ENCODE measurements at places on chromosomes 7 and 10.

DNA sequence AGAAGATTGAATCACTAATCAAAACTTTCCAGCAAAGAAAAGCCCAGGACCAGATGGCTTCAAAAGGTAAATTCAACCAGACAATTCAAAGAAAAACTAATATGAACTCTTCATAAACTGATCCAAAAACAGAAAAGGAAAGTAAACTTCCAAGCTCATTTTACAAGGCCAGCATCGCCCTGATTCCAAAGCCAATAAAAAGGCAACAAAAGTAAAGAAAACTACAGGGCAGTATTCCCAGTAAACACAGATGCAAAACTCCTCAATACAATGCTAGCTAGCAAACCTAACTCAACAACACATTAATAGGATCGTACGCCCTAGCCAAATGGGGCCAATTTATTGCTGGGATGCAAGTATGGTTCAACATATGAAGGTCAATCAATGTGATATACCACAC lies 53.1 kb downstream of the RNF32 start:
- no peak for DNase-seq

DNA sequence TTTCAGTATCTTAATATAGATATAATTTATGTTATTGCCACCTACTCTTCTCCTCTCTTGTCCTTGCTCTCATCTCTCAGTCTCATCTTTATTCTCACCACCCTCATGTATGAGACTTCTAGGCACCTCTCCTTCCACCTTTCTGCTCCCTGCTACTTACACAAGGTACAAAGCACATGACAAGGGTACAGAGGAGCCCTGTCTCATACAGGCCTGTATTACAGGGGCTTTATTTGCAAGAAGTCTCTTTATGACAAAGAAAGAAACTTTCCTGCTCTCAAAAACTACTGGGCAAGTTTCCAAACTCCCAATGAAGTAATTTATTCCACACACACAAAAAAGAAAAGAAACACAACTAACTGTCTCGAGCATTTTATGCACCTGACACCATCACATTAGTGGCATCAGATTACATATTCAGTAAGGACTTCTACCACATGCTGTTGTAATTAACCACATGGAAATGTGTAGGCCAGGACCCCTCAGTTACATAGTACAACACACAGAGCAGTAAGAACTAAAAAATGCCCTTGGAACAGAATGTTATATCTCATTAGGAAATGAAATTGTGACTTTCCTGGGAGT lies 253.1 kb downstream of the FZD1 start:
- DNase-seq = no peak

- DNase-seq = no peak
These were observed 1.5 kb upstream of the MTPN start for GRCh38 chr7:135978624-135979023.

DNA sequence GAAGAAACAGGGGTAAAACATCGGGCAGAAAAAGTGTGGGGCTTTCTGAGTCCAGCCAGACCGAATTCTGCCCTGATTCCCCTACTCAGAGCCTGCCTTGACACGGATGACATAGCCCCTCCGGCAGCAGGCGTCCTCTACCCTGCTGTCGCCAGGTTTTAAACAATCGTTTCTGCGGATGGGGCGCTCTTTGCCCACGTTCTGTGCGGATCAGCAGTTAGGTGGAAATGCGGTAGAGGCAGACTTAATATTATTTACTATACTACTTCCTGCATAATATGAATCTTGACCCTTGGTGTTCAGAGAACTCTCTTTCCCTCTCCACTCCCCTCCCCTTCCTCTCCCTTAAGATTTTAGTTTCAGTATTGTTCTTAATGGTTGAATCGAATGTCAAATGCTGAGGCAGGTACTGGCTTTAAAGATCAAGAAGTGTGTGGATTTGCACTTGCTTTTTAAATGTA lies 2.4 kb downstream of the GATA3 start:
- DNase-seq = no peak

GRCh38 chr10:16439295-16439694 lies 2.5 kb downstream of the PTER start:
- DNase-seq = no peak

GRCh38 chr10:116080553-116080952 lies 192.5 kb downstream of the GFRA1 start:
- DNase-seq = no peak

DNA sequence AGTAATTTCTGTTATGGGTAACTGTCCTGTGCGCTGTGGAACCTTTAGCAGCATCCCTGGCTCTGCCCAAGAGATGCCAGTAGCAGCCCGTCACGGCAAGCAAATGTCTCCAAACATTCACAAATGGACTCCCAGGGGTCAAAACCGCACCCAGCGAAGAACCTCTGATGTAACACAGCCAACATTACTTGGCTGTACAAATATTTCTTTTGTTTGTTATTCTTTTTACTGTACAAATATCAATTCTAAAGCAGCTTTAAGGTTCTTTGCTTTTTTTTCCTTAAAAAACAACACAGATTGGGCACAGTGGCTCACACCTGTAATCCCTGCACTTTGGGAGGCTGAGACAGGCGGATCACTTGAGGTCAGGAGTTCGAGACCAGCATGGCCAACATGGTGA lies 182.5 kb downstream of the KMT2E start:
- DNase-seq = no peak

DNA sequence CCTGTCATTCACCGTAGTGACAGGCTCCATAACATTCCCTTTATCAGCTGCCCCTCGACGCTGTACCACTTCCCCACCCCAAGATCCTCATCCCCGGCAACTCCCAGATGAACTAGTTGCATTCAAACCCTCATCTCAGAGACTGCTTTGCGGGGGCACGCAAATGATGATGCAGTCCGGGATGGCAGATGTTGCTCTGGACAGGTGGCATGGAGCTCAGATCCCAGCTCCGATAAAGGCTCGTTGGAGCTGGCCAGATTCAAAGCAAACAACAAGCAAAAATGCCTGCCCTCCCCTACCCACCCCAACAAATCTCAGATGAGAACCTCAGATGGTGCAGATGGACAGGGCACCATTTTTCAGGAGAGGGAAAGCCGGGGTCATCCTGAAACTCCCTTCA lies 46.7 kb downstream of the CARD11 start:
- DNase-seq = no peak

DNA sequence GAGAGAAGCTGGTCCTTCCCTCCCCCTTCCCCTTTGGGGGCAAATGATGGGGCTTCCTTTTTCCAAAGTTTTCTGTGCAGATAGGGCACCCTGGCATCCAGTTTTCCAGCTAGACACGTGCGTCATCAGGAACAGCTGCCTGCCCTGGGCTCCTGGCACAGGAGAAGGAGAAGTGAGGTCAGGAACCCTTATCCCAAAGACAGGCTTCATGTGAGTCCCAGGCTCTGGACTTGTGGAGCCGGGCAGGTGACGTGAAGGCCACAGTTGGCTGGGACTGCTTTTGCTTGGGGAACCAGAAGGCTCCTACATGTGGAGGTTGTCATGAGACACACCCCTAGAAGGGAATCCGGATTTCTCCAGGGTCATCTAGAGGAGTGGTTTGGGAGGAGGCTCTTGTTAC lies 66.5 kb downstream of the RBM20 start:
- DNase-seq = no peak

- no peak for DNase-seq
These were observed 105.0 kb upstream of the PITRM1 start for GRCh38 chr10:3277566-3277965.

GRCh38 chr10:104376784-104377300 lies 23.2 kb downstream of the CFAP58 start:
- DNase-seq = no peak

DNA sequence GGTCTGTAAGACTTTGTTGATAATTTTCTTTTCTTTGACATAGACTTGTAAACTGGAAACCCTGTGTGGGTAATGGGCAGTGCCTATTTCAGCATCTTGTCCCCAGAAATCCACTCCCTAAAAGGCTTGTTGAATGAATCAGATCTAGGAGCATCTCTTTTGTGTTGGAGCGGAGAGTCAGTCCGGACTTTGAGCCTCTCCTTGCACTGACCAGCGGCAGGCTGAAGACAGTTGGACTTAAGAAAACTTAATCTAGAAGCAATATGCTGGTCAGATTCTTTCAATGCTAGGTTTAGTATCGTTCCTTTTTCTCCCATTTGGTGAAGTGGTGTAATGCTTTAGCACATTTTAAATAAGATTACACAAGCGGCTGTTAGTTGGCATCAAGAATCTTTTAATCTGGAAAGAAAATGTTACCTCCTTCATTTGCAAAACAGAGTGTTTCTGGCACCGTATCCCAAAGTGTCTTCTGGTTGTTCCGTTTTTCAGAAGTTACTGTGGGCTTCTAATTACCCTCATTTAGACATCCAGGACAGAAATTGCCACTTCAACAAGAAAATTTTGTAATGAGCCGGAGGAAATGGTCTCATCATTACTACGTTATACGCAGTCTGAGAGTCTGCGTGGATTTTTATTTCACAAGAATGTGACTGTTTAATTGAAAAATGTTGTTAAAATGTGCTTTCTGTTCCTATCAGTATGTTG lies 74.7 kb downstream of the CUX1 start:
- DNase-seq = no peak

GRCh38 chr10:71663311-71663710 lies 56.3 kb downstream of the C10orf105 start:
- no peak for DNase-seq

GRCh38 chr10:68992636-68993440 lies 4.2 kb downstream of the KIFBP start:
- no peak for DNase-seq

DNA sequence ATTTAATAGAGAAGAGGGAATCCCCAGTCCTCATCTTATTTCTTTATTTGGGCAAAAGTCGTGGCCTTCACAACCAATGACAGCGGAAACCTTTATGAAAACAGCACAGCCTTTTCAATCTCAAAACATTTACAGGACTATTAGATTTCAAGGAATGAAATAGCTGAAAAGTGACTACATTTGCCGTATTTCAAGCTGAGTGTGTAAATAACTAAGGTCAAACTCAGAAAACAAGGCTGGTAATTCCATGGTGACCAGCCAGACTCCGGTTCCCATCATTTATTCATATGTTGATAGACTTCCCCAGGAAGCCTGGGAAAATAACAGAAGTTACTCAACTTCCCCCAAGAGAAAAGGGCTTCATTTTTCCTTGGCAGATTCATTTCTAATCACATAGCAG lies 457.3 kb upstream of the NFE2L3 start:
- DNase-seq = no peak

- no peak for DNase-seq
These were observed 42.7 kb upstream of the CHST3 start for GRCh38 chr10:71921324-71922027.

- no peak for DNase-seq
These were observed 222.2 kb upstream of the SH2B2 start for GRCh38 chr7:102064361-102065025.

DNA sequence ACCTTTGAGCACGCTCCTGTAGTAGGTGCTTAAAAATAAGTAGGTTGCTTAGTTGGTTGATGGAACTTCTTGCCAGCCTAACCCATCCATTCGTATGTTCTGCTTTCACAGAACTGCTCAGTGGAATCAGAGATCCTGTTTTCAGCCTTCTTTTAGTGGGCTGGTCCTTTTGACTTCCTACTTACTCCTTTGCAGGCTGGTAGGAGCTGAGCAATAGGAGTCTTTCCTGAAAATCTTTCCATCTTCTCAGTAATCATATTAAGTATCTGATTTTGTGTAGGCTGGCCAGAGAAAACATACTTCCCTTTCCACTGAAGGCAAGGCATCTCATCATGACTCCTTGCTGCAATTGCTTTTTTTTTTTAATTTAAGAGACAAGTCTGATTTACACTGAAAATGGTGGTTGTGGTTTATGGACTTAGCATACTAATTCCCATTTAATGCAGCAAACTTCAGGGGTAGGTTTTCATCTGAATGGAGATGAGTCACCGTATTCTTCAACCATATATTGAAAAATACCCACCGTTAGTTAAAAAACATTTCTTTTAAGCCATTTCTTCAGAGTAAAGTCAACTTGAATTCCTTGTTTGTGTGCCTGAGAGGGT lies 208.0 kb downstream of the ZNF365 start:
- no peak for DNase-seq

DNA sequence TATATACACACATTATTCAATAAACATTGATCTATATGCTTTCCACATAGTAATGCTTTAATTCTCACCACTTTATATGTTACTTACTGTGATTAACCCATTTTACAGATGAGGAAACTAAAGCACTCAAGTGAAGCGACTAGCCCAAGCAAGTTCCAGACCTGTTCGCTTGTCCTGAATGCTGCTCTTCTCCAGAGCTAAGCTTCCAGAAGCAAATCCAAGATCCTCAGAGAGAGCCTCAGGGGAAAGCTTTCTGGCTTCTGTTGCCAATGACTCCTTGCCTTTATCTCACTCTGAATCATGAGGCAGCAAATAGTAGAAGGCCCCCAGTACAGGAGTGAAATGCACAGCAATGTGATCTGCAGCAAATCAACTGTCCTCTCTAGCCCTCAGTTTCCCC lies 32.2 kb downstream of the XPNPEP1 start:
- DNase-seq = no peak

- DNase-seq = peak; percentile 69
These were observed 15.6 kb downstream of the PDAP1 start for GRCh38 chr7:99392659-99393354.

All from stimulated activated CD4-positive, alpha-beta T cell treated with anti-CD3 and anti-CD28 coated beads, Interleukin-2, amount 100 ng/mL, for 48 hours (primary cell).